ENCODE measurements at places on chromosomes 2 and 18. TPM values are rescaled to one million over a fixed set of nuclear protein-coding genes. Genes with fewer than 3 reads are reported as not detected.

DNA sequence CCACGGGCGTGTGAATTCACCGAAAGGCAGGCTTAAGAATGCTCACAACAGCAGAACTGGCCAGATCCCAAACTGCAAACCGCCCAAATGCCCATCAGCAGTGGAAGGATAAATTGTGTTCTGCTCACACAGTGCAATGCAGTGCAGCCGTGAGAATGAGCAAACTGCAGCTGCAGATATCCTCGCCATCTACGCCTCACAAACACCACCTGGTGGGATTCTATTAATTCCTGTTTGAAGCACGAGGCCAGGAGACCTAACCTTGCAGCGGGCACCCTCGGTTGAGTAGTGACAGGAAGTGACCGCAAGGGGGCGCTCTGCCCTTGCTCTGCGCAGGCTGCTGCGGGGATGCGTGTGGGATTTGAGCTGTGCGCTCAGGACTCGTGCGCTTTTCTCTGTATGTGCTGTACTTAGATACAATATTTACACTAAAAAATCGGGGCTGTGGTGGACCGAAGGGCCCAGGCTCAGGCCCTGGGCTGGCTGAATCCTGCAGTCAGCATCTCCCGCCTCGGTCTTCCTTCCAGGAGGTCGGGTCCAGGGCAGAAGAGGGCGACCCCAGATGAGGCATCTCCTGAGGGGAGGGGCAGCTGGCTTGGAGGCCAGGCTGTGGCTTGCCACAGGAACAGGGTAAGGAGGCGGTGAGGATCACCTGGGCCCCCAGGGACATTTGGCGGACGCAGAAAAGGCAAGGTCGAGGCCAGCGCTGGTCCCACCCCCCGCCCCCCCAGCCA lies 19.8 kb upstream of the PDIA6 start:
- peak; percentile 85 for DNase-seq

Gene REG3G
- not detected for polyA plus RNA-seq

Gene FIGN
- 3.2 TPM for polyA plus RNA-seq

Gene IL36RN
- not detected for polyA plus RNA-seq

Gene ALPI
- not detected for polyA plus RNA-seq

Gene EFEMP1
- 37.9 TPM for polyA plus RNA-seq

Gene AMMECR1L
- 8.7 TPM for polyA plus RNA-seq

- DNase-seq: no peak
Observed at GRCh38 chr2:225236769-225237323, 162.7 kb upstream of the NYAP2 start.

Gene EML6
- polyA plus RNA-seq: 30.7 TPM

Gene TTC31
- polyA plus RNA-seq: 20.3 TPM

DNA sequence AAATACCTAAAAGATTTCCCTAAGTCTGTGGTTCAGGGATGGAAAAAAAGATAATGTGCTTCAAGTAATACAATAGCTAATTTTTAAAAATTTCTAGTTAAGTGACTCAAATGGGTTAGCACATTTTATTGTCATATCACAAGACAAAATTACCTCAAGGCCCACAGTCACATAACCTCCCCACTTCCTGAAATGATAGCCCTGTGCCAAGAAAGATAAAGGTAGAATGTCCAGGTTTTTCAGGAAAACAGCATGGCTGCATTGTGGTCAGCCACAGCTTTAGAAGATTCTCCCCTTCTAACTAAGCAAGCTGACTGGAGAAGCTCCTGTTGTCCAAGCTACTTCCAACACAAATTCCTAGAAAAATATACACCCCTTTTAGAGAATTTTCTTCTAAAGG lies 127.1 kb upstream of the SLC35G4 start:
- no peak for DNase-seq

DNA sequence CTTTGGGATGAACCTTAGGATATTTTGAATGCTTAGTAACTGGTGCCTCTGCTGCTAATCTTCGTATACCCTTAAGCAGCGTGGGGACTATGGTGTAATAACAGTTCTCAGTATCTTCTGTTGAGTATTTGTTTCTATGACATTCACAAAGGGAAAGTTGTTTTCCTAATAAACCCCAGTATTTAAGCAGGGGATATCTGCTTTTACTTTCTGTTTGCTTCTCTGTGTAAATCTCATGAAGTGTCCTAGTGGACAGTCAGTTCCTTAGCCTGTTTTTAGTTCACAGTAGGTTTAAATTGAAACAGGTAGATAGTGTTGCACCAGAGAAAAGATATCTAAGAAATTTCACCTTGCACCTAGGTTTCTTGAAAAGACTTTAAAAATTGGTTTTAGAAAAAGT lies 14.9 kb downstream of the KIAA1328 start:
- DNase-seq: no peak

Gene DNAH6
- 0.34 TPM for polyA plus RNA-seq

DNA sequence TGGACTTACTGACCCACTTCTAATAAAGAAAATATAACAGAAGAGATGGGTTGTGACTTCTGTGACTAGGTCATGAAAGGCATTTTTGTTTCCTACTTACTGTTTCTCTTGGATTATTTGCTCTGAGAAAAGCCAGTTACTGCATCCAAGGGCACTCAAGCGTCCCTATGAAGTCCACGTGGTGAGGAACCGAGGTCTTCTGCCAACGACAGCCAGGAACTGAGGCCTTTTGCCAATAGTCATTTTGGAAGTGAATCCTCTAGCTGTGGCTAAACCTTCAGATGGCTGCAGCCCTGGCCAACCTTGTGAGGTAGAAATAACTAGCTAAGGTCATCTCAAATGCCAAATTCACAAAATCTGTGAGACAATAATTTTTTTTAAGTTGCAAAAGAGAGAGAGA lies 449.8 kb upstream of the RGPD4 start:
- no peak for DNase-seq

DNA sequence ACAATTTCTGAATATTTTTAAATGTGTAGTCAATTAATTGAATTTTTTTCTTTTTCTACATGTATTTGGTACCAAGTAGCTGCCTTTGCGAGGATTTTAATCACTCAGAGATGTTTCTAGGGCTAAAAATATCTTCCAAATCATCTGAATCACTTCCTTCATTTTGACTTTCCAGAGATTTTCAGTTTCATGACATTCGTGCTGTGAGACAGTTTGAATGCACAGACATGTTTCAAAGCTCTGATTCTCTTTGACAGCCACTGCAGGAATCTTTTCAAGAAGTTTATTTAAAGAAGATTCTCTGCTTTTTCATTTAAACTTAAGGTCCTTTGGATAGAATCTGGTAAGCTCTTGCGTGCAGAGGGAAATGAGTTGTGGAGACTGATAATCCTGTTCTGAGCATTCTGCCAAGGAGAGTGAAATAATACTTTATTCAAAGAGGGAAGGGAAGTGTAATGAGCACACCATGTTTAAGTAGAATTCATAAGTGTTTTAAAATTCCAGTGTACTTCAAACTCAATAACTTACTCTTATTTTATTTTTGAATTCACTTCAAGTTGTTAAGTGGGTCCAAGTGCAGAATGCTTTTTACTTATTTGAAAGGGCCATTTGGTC lies 9.7 kb downstream of the CYBRD1 start:
- DNase-seq: no peak

GRCh38 chr2:133737242-133737993 lies 169.2 kb upstream of the NCKAP5 start:
- no peak for DNase-seq

- no peak for DNase-seq
Observed at GRCh38 chr18:79952996-79953559, 1.6 kb upstream of the SLC66A2 start.

DNA sequence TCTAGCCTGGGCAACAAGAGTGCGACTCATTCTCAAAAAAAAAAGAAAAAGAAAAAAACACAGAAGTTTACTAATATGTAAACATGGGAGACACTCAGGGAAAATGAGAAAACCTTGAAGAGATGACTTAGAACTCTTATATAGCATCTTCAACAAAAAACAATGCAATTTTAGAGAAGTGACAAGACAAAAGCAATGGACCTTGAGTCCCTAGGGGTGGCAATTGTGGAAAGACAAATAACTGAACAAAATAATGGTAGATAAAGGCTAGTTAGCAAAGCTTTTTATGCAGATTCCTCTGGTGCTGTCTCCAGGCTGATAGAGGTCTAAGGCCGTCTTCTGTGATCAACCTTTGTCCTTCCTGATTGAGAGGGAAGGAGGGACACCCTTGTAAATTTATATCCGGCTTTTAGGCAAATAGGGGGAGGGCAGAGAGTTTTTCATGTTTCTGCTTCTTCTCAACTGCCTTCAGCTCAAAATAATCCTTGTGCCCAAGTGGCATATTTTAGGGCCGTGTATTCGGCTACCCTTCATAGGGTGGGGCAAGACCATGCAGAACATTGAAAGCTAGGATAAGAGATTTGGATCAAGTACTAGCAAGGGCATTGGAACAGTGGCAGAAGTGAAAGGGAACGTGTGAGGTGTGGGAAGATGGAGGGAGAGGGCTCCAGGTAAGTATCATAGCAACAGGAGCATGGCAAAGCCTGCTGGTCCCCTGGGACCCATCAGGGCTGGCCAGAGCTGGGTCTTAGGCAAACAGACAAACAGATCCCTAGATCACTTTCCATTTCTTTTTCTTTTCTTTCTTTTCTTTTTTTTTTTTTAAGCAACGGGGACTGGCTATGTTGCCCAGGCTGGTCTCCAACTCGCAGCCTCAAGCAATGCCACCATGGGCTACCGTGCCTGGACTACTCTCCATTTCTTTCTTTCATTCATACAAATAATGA lies 116.2 kb upstream of the STPG4 start:
- DNase-seq: no peak

DNA sequence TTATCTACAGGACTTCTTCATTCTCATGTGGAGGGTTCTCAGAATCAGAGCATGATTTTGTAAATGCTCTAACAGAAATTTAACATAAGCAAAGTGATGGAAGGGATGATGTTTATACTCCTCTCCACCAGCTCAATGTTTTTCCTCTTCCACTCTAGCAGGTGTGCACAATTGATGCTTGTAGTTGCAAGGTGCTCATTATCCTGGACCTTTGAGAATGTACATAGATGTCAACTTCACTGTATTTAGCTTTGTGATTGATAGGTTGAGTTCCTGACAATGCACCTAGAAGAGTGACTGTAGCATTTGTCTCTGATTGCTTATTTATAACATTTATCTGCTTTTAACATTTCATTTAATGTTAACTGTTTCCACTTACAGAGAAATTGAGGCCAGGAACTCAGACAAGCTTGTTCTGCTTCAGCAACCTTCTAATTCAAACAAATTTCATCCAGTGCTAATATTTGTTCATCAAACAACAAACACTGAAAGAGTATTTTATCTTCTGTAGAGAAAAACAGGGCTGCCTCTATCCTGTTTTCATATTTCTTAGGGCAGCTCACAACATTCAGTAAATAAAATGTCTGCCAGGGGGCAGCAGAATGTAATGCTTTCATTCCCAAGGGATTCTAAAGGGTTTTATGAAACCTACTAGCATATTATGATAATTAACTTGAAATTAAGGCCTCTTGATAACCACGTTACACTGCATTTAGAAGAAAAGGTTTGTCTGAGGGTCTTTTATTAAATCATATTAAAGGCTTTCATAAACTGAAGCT lies 127.9 kb upstream of the NOL4 start:
- no peak for DNase-seq

Gene WNT6
- not detected for polyA plus RNA-seq

DNA sequence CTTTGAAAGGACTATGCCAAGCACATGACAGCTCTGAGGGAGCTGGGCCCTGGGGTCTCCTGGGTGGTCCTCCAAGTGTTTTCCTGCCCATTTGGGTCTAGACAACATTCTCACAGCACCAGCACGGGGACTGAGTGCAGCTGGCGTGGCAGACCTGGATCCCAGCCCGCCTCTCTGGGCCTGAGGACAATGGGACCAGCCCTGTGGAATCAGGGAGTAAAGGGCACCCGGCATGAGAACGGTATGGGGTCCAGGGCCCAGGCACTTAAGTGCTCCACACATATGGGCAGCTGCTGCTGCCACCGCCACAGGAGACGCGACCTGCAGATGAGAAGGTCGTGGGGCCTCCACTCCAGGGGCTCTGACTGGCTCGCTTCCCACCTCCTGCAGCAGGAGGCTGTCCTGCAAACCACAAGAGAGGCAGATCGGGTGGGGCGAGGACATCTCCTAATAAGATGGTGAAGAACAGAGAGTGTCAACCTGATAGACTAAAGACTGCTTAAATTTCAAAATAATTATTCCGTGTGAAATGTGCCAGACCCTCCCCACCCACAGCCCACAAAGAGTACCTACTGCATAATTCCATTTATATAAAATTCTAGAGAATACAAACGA lies 46.3 kb downstream of the FAM178B start:
- no peak for DNase-seq

DNA sequence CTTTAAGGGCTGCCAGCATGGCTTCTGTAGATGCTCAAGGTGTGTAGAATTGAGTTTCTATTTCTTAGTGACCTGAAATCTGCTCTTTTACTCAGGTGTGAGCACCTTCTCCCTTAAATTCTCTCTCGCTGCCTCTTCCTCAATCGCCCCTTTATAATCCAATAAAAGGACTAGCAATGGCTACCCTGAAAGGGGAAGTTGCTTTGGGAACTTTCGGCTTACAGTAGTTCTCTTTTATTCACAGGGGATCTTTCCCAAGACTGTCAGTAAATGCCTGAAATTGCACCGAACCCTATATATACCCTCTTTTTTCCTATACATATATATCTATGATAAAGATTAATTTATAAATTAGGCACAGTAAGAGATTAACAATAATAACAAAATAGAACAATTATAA lies 121.8 kb downstream of the ACTR3 start:
- DNase-seq: no peak

Gene SERPINB4
- not detected for polyA plus RNA-seq

DNA sequence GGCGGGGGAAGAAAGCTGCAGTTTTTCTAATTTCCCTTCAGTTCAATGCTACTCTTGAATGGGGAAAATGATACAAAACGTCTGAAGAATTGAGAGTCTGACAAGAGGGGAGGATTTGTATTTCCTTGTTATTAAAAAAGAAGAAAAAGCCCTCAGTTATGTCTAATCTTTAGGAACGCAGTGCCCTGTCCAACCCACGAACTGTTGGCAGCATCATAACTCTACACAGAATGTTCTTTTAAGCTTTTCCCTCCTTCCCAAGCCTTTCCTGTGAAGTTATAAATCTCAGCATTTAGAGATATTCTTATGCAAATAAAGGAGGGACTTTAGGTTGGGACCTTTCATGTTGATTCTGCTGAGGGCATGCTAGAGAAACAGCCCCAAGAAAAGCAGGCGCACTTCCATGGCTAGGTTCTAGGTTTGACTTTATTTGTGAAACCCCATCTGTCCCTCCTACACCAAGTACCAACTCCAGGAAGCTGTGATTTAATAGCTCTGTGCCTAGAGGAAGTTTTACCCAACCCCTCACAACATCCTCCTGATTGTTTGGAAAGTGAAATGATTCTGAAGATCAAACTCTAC lies 288.6 kb downstream of the SETBP1 start:
- no peak for DNase-seq

- DNase-seq: no peak
Observed at GRCh38 chr2:183014005-183014404, 24.3 kb downstream of the NCKAP1 start.
